ENCODE measurements at places on chromosomes 13 and 19.

DNA sequence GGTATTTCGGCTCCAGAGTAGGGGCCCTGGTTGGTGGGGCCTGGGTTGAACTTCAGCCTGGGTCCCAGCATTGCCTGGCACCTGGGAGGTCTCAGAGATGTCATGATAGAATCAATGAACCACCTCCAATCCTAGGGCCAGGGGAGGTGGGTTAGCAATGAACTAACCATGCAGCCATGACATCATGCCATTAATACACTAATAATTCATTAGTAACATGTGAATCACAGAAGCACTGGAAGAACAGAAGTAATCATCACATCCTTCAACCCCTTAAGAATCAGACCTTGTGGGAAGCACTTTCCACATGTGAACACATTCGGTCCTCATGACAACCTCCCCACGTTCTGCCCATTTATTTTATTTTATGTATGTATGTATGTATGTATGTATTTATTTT, 6.9 kb downstream of the NOSIP start:
- DNase-seq, result no peak
- peaks cover 13% of the 10 kb centered on the region for H3K4me1 ChIP-seq
- H3K27ac ChIP-seq, result no peak overlapping the region
- H3K36me3 ChIP-seq, result no peaks in the 10 kb centered on the region
- no peak overlapping the region for H3K4me3 ChIP-seq

GRCh38 chr13:77028202-77028601, 1.2 kb upstream of the FBXL3 start:
- peak overlapping the region; percentile 91 for H3K27ac ChIP-seq
- no peak for DNase-seq
- H3K36me3 ChIP-seq, result no peaks in the 10 kb centered on the region
- H3K27me3 ChIP-seq, result no peaks in the 10 kb centered on the region

GRCh38 chr13:73961181-73961580, 173.0 kb downstream of the KLF12 start:
- no peak overlapping the region for H3K4me3 ChIP-seq
- H3K27ac ChIP-seq, result peak overlapping the region; percentile 52
- H3K4me1 ChIP-seq, result no peaks in the 10 kb centered on the region
- H3K36me3 ChIP-seq, result no peaks in the 10 kb centered on the region

DNA sequence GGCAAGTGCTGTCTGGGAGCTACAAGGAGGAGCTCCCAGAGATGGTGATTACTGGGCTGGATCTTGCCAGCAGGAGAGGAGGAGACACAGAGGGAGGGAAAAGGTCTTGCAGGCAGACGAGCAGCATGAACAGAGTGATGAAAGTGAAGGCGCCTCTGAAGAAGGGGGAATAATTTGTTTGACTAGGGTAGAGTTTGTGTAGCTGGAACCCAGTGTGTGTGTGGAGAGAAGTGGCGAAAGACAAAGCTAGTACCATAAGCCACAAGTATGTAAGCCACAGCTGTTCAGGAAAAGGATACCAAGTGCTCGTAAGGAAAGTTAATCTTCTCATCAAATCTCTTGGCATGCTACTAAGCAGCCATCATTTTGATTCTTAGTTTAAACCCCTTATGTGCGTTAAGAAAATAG, 5.4 kb downstream of the FLT1 start:
- DNase-seq, result no peak
- H3K36me3 ChIP-seq, result no peaks in the 10 kb centered on the region
- peaks cover 9% of the 10 kb centered on the region for H3K27me3 ChIP-seq
- peaks cover 67% of the 10 kb centered on the region for H3K4me1 ChIP-seq
- H3K4me3 ChIP-seq, result no peak overlapping the region

DNA sequence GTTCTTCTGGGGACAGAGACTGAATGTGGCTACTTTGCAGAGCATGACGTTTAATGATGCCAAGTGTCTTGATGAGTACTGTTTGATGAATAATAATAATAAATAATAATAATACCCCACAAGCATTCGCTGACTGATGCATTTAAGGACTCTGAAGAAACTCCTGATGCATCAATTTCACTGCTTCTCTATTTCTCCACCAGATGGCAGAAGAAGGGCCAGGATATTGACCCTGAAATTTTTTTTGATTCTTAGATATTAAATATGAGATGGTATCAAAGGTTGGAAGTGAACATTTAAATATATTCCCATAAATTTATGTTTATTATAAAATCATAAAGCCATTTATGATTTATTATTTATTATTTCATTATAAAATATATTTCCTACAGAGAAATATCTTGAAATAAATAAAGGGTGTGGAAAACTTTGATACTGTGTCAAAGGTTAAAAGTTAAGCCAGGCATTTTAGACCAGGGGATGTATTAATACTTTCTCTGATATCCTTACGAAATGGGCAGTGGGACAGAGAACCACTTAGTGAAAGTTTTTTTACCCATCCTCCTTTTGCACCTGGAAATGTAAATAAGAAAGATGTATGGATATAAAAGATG, 170.9 kb downstream of the LACC1 start:
- H3K27me3 ChIP-seq, result no peaks in the 10 kb centered on the region
- no peaks in the 10 kb centered on the region for H3K36me3 ChIP-seq
- H3K4me3 ChIP-seq, result no peak overlapping the region

- H3K4me3 ChIP-seq, result no peak overlapping the region
- no peak overlapping the region for H3K27ac ChIP-seq
- DNase-seq, result peak; percentile 83
- H3K36me3 ChIP-seq, result no peaks in the 10 kb centered on the region
- H3K4me1 ChIP-seq, result no peaks in the 10 kb centered on the region
- no peaks in the 10 kb centered on the region for H3K27me3 ChIP-seq
Observed at GRCh38 chr19:29690842-29691241, 24.2 kb downstream of the C19orf12 start.

DNA sequence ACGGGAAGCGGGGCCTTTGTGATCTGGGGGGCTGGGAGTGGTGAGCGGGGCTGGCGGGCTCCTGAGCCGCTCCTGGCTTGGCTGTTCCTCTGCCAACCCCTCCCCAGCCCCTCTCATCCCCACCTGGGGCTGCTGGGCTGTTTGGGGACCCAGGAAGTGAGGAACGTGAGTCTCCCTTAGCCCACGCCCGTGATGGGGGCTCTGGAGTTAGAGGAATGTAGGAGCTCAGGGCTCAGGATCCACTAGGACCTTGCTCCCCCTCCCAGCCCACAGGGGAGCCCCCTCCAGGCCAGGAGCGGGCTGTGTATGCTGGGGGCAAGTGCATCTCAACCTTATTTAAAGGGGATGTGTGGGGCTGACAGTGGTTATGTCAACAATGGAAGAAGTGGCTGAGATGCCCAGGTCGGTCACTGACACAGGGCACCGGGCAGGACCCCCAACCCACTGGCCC, 134.1 kb downstream of the URI1 start:
- H3K36me3 ChIP-seq, result no peaks in the 10 kb centered on the region
- H3K4me3 ChIP-seq, result no peak overlapping the region
- H3K4me1 ChIP-seq, result no peaks in the 10 kb centered on the region
- H3K27me3 ChIP-seq, result no peaks in the 10 kb centered on the region
- peak; percentile 48 for DNase-seq

- H3K27me3 ChIP-seq, result no peaks in the 10 kb centered on the region
- no peak overlapping the region for H3K4me3 ChIP-seq
- no peaks in the 10 kb centered on the region for H3K36me3 ChIP-seq
- no peak for DNase-seq
- no peaks in the 10 kb centered on the region for H3K4me1 ChIP-seq
- no peak overlapping the region for H3K27ac ChIP-seq
Observed at GRCh38 chr19:2729943-2730818, 9.0 kb upstream of the DIRAS1 start.

- no peaks in the 10 kb centered on the region for H3K36me3 ChIP-seq
- H3K4me1 ChIP-seq, result no peaks in the 10 kb centered on the region
- H3K27ac ChIP-seq, result no peak overlapping the region
- H3K27me3 ChIP-seq, result no peaks in the 10 kb centered on the region
- no peak overlapping the region for H3K4me3 ChIP-seq
Observed at GRCh38 chr19:435707-436412, 25.0 kb downstream of the SHC2 start.

DNA sequence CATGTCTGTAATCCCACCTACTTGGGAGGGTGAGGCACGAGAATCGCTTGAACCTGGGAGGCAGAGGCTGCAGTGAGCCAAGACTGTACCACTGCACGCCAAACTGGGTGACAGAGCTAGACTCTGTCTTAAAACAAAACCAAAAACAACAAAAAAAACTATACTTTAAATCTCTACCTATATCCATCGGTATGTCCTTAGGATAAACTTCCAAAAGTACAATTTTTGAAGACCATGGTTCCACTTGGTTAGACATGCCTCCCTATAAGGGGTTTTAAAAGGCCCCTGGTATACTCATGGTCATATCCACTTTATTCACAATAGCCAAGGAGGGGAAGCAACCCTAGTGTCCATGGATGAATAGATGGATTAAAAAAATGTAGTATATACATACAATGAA, 39.8 kb downstream of the RUBCNL start:
- no peak overlapping the region for H3K4me3 ChIP-seq
- no peaks in the 10 kb centered on the region for H3K4me1 ChIP-seq
- no peak overlapping the region for H3K27ac ChIP-seq
- H3K27me3 ChIP-seq, result no peaks in the 10 kb centered on the region
- DNase-seq, result no peak

- no peak overlapping the region for H3K4me3 ChIP-seq
- H3K36me3 ChIP-seq, result no peaks in the 10 kb centered on the region
- no peak overlapping the region for H3K27ac ChIP-seq
- no peak for DNase-seq
- no peaks in the 10 kb centered on the region for H3K4me1 ChIP-seq
- H3K27me3 ChIP-seq, result no peaks in the 10 kb centered on the region
Observed at GRCh38 chr13:91894316-91894715, 495.9 kb downstream of the GPC5 start.

GRCh38 chr13:27359199-27359821, 65.1 kb upstream of the GTF3A start:
- H3K4me3 ChIP-seq, result no peak overlapping the region
- H3K4me1 ChIP-seq, result peaks cover 32% of the 10 kb centered on the region
- DNase-seq, result peak; percentile 84
- 0 out of 2 replicates have a peak overlapping the region, but pooled peaks have one; percentile 29 for H3K27ac ChIP-seq

Data from GM23338 (cell line).